ENCODE measurements at places on chromosomes 11 and 22.

DNA sequence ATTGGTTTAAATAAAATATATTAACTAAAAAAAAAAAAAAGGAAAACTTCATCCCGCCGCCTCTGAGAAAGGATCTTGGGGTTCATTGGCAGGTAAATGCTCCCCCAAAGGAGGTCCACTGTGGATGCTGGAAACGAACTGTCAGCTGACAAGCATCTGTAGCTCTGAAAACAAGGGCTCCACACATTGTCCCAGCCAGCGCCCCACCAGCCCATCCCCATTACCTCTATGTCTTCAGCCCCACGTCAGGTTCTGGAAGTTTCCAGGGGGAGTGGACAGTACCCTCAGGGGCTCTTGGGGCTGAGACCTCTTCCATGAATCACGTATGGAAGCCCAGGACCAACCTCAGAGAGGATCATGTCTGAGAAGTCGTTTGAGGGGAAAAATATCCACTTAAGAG lies 66.4 kb upstream of the WNT7B start:
- no peak for DNase-seq

GRCh38 chr11:46493791-46494190 lies 100.0 kb downstream of the AMBRA1 start:
- no peak for DNase-seq

DNA sequence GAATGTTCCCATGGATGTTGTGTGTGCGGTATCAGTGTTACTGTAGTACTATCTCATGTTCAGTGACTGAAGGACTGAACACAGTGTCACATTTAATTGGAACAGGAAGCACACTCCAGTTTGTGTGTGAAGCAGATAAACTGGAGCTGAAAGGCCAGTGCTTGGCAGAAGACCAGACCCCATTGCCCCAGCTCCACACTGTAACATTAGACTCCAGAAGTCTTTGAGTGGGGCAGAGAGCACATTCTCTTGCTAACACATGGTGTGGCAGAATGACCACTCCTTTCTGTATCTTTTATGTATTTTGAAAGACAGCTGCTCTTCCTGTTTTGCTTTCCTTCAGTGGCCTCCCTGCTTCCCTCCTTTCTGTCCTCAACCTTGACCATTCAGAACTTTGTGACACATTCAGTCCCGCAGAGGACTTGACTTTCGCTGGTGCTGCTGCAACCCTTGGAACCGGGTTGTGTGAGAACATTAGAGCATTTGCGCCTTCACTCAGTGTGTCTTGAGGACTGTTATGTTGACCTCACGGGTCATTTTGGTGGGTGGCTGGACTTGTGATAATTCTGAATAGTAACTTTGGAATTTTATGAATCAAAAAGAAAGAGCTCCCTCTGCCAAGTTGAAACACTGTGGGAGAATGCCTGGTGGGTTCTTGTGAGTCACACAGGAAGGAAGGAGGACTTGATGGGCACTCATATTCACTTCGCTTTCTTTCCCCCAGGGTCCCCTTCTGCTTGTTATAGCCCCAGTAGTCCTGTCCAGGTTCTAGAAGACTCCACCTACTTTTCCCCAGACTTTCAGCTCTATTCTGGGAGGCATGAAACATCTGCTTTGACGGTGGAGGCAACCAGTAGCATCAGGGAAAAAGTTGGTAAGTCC lies 26.4 kb downstream of the AMOTL1 start:
- DNase-seq, result peak; percentile 95

GRCh38 chr22:38864361-38865191 lies 7.4 kb downstream of the CBX6 start:
- no peak for DNase-seq

Measured in fibroblast of skin of scalp (primary cell).